ENCODE measurements at places on chromosomes 3 and 15.

GRCh38 chr15:26864664-26865191, 2.1 kb upstream of the GABRA5 start:
- peak; percentile 57 for DNase-seq

GRCh38 chr15:88802250-88802990, 816 bp upstream of the ACAN start:
- no peak for DNase-seq

DNA sequence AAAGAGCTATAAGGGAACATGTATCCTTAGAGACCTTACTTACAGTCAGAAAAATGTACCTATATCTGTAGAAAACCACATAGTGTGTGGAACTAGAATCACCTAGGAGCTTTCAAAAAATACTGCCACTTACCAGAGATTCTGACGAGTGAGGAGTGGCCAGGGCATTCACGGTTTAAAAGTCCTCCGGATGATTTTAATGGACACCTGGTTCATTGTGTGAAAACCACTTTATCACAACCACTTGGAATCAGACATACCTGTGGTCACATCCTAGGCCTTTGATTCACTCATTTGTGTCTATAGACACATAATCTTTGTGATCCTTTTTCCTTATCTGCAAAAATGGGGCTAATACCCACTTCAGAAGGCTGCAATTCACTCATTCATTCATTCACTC, 159.8 kb downstream of the MBNL1 start:
- DNase-seq = no peak

GRCh38 chr3:112627419-112627818, 13.5 kb downstream of the CCDC80 start:
- peak; percentile 34 for DNase-seq

GRCh38 chr3:65005486-65005885, 317.7 kb upstream of the ADAMTS9 start:
- DNase-seq = no peak

DNA sequence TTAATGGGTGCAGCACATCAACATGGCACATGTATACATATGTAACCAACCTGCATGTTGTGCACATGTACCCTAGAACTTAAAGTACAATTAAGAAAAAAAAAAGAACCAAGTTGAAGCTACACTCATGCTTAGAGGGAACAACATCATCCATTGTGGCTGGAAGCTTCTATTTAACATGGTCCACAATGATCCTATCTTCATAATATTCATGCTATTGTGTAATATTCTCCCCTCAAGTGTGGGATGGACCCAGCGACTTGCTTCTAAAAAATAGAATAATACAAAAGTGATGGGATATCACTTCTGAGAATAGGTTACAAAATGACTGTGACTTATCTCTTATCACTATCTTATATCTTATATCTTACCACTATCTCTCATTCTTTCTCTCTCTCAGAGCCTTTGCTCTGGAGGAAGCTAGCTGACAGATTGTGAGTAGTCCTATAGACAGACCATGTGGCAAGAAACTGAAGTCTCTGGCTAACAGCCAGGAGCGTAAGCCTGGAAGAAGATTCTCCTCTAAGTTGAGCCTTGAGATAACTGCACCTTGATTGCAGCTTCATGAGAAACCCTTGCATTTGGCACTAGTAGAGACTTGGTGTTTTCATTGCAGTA, 198.5 kb upstream of the MRPL3 start:
- no peak for DNase-seq
